Stimulated activated naive B cell treated with anti-CD40 and anti-IgM and Interleukin-4, amounts not matched to agents 10 μg/mL and 1 μg/mL and 100 μg/mL, for 72 hours (primary cell): ENCODE measurements at places on chromosomes 7 and 10.

DNA sequence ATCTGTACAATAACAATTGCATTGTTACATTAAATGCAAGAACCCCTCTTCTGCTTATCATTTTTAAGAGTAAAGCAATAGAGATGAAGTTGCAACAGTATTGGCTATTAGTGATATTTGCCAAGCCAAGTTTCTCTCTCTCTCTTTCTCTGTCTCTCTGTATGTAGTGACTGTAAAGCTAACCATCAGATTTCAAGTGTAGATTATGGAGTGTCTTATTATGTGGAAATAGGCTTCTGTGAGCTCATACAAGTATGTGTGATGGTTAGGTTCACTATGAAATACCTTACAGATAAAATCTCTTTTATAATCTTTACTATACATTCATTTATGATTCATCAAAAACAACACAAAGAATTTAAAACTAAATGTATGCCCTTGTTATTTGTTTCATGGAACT, 28.6 kb upstream of the NRP1 start:
- no peak for DNase-seq

- DNase-seq = no peak
Observed at GRCh38 chr7:118478931-118479330, 254.4 kb downstream of the ANKRD7 start.

DNA sequence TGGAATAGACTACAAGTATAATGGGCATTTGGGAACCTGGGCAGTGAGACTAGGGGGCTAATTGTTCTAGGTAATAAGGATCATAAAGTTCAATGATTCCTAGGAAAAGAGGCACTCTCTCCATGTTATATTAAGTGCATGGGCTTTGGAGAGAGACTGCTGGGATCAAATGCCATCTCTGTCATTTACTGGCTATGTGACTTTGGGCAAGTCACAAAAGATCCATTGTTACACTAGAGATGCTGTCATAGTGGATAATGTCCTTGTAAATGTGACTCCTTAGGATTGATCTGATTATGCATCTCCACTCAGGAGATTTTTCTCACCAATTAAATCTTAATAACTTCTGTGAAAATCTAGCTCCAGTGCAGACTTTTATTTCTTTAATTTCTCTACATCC, 156.3 kb upstream of the CACNA2D1 start:
- no peak for DNase-seq

GRCh38 chr10:1127629-1128028, 71.4 kb downstream of the WDR37 start:
- no peak for DNase-seq

DNA sequence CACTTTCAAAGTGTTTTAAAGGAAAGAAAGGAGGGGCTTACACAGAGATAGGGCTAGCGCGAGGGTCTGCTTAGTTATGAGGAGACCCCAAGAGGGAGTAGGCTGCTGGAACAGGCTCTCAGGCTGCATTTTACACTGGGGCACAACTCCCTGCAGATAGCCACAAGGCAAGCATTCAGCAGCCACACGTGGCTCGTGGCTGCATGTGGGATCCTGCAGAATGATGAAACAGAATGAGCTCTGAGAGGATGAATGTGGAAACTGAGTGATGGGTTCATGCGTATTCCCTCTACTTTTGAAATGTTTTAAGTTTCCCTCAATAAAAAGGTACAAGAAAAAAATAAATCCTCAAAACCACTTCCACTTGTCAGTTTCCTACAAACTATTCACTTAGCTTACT, 37.0 kb downstream of the PIP4K2A start:
- no peak for DNase-seq
